ENCODE measurements at places on chromosomes 11 and 22. TPM values are rescaled to one million over a fixed set of nuclear protein-coding genes. Genes with fewer than 3 reads are reported as not detected.

GSTT2B gene
- 16.5 TPM for total RNA-seq

GRCh38 chr11:68912254-68912653 is 8.6 kb downstream of the IGHMBP2 start:
- DNase-seq: no peak

DNA sequence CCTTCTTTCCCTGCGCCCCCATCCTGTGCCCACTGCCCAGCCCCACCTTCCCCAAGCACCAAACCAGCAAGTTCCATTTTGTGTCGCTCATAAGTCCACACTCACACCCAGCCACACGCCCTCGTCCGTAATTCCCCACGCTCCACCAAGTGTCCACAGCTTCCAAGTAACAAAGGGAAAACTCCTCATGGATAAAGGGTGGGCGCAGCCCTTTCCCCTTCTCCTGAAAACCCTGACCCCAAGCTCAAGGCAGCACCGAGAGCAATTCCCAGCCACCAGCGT is 458 bp downstream of the FXYD6 start:
- no peak for DNase-seq

DNA sequence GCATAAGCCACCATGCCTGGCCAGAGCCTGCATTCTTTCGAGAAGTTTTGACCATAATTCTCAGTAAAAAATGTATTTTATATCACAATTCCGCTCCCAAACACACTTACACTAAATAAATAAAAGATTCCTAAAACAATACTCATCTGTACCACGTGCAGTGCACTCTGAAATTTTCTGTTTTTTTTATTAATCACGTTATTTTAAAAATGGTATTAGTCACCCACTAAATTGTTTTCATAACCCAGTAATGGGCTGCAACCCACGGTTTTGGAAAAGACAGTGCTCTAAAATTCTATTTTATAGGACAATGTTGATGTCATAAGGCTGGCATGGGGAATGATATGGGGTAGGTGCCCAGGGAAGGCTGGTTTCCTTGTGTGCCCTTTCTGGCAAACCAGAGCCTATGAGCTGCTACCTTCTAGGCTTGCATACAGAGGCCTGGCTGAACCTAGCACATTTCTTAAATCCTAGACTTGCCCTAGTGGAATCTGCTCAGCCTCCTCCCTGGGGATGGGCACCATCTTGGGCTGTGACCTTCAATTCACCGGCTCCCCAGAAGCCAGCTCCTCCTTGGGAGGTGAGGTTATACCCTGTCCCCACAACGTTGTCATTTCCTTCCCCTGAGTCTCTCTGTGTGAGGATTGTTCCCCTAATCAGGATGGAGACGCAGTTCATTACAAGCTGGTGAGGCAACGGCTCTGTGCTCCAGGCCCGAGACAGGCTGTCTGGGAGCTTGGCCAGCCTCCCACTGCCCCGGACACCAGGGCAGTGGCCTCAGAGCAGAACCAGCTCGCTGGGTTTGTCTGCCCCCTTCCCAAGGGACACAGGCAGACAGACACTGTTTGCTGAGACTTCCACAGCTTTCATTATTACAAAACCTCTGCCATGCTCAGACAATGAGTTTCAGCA is 116.5 kb upstream of the NAV2 start:
- no peak for DNase-seq

F2 gene
- total RNA-seq: not detected

GUCD1 gene
- 58.7 TPM for total RNA-seq

SCGB1C1 gene
- total RNA-seq: not detected

DNA sequence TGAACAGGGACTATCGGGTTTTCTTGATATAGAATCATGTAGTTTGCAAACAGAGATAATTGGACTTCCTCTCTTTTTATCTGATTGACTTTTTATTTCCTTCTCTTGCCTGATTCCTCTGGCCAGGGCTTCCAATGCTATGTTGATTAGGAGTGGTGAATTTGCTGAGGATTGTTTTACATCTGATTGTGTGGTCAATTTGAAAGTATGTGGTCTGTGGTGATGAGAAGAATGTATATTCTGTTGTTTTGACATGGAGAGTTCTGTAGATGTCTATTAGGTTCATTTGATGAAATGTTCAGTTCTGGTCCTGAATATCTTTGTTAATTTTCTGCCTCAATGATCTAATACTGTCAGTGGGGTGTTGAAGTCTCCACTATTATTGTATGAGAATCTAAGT is 713.2 kb upstream of the CCDC179 start:
- DNase-seq: no peak

Data from body of pancreas (tissue), 4 donors.